ENCODE measurements at places on chromosomes 12 and 14.

- no peak for DNase-seq
Measured at GRCh38 chr14:99522457-99522891, 41.3 kb downstream of the CCNK start.

- no peak for DNase-seq
Measured at GRCh38 chr12:84785951-84786350, 126.6 kb downstream of the SLC6A15 start.

DNA sequence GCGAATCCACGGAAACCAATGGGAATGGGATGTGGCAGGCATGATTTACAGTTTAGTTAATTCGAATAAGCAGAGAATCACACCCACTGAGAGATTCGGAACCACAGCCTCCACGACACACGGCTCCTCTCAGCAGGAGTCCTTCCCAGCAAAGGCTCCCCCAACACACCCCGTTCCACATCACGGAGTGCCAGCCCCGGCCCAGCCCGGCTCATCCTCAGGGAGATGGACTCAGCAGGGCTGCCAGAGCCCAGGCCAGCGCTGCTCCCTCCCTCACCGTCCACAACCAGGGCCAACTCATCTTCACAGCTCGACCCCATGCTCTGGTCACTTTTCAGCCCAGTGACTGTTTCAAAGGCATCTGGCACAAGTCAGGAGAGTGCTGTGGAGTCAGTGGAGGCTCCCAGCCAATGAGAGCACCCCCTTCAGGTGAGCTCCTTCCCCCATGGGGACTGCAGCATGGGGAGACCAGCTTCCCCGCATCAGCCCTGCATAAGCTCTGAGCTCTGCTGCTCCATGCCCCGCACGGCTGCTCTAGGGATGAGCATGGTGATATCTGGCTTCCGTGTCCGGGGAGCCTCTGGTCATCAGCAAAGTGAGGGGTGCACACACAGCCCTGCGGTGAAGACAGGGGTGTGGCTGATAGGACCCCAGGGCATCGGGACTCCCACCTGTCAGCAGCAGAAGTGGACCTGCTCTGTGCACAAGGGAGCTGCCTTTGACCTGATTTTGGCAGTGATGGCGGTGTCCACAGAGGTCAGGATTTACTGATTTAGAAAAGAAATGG is 238.8 kb upstream of the SFSWAP start:
- DNase-seq, result no peak

- DNase-seq, result no peak
Measured at GRCh38 chr14:71061458-71061857, 154.2 kb downstream of the PCNX1 start.

DNA sequence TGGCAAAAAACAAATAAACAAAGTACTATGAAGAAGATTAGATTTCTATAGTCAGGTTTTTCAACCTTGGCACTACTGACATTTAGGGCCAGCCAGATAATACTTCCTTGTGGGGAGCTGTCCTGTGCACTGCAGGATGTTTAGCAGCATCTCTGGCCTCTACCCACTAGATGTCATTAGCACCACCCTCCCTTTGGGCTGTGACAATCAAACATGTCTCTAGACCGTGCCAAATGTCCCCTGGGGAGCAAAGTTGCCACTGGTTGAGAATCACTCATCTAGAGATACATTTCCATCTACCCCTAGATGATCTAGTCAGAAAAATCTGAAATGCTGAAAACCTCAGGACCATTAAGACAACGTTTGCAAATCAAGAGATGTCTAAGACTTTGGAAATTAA is 29.9 kb downstream of the SRRM4 start:
- DNase-seq, result no peak

DNA sequence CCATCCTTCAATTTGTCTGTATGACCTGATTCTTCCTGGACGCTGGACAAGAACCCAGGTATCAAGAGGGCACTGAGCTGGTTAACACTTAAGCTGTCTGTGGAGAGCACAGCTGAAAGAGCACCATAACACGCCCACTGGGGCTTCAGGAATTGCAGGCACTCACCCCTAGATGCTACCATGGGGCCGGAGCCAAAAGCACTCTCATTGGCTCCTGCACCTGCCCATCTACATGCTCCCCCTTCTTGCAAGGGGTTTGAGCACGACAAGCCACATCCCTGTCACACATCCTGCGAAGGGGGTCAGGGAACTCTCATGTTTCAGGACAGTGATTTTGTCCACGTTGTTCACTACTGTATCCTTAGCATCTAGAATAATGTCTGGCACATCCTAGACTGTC is 35.1 kb upstream of the TBC1D15 start:
- no peak for DNase-seq

DNA sequence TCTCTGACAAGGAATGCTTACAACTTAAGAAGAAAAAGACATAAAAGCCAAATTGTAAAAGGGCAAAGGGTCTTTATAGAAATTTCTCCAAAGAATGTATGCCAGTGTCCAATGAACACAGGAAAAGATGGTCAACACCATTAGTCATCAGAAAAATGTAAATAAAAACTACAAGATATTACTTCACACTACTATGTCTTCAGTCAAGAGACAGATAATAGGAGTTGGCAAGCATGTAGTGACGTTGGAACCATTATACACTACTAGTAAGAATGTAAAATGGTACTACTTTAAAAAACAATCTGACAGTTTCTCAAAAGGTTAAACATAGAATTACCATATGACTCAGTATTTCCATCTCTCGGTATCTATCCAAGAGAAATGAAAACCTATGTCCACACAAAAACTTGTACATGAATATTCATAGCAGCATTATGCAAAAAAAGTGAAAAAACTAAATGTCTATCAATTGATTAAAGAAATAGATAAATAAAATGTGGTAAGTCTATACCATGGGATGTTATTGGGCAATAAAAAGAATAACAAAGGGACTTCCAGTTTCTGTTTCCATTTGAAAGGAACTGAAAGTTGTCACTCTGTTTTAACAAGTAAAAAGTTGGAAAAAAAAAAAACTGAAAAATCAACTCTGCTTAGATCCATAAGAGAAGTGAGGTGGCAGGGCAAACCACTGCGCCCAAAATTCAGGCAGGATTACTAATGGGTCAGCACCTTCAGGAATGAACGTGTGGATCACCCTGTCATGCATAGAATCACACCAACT is 69.8 kb downstream of the ALG10B start:
- DNase-seq, result no peak

DNA sequence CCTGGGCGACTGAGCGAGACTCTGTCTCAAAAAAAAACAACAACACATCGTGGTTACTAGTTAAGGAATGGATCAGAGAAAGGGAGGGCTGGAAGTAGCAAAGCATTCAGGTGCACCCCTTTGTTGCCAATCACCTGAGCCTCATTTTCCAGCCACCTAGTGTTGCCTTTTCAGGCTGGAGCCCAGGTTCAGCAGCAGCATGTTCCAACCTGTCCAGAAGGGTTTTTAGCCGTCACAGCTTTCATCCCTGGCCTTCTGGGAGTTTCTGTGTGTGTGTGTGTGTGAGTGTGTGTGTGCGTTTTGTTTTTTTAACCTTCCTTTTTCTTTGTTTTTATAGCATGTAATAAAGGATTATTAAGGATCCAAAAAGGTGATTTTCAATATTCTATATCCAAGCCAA is 121.1 kb upstream of the ATF1 start:
- no peak for DNase-seq

GRCh38 chr12:25041006-25041741 is 92.3 kb upstream of the BCAT1 start:
- no peak for DNase-seq

- DNase-seq, result no peak
Measured at GRCh38 chr12:101775816-101776215, 36.6 kb upstream of the SYCP3 start.
